ENCODE measurements at places on chromosomes 12 and 14.

GRCh38 chr12:95224202-95225170 lies 6.9 kb downstream of the VEZT start:
- DNase-seq: no peak
- H3K27ac ChIP-seq: no peak overlapping the region
- no peaks in the 10 kb centered on the region for H3K27me3 ChIP-seq
- peaks cover 4% of the 10 kb centered on the region for H3K36me3 ChIP-seq
- no peaks in the 10 kb centered on the region for H3K4me1 ChIP-seq
- no peak overlapping the region for H3K4me3 ChIP-seq

GRCh38 chr12:54388237-54389133 lies 4.0 kb upstream of the ZNF385A start:
- no peak for DNase-seq
- H3K4me1 ChIP-seq: peaks cover 68% of the 10 kb centered on the region
- no peak overlapping the region for H3K4me3 ChIP-seq
- H3K27ac ChIP-seq: no peak overlapping the region
- H3K27me3 ChIP-seq: no peaks in the 10 kb centered on the region

DNA sequence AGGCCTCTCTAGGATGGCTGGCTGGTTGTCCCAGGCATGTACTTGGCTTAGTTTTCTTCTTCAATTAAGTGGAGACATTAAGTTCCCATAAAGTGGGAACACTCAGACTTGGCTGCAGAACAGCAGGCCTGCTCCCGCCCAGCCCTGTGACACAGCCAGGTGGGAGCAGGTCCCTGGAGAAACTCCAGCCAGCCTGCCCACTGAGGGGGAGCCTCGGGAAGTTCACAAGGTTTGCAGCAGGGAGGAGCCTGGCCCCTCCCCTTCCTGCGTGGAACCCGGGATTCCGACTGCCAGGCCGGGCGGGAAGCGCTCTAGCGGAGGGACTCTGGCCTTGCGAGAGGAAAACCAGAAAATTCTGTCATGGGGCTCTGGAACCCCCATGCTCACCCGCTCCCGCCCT lies 98.3 kb upstream of the EVL start:
- no peak overlapping the region for H3K4me3 ChIP-seq
- H3K36me3 ChIP-seq: no peaks in the 10 kb centered on the region
- no peak overlapping the region for H3K27ac ChIP-seq
- peaks cover 4% of the 10 kb centered on the region for H3K4me1 ChIP-seq

DNA sequence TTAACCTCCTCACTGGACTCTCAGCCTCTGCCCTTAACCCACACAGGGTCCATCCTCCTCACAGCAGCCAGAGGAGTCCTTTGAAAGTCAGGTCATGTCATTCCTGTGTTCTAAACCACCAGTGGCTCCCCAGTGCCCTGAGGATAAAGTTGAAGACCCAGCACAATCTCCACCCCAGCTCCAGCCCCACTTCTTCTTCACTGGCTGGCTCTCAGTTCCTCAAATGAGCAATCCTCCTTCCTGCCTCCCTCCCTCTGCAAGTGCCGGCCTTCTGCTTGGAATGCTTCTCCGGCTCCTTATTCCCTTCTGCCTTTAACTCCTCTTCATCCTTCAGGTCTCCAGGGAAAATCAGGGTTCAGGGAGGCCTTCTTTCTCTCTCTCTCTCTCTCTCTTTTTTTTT lies 32.0 kb upstream of the SPPL3 start:
- H3K27ac ChIP-seq: no peak overlapping the region
- no peaks in the 10 kb centered on the region for H3K4me1 ChIP-seq
- H3K4me3 ChIP-seq: no peak overlapping the region
- no peak for DNase-seq
- H3K27me3 ChIP-seq: no peaks in the 10 kb centered on the region
- no peaks in the 10 kb centered on the region for H3K36me3 ChIP-seq

- no peak overlapping the region for H3K4me3 ChIP-seq
- peaks cover 50% of the 10 kb centered on the region for H3K36me3 ChIP-seq
- H3K27ac ChIP-seq: no peak overlapping the region
- DNase-seq: no peak
Measured at GRCh38 chr12:120169946-120170345, 24.6 kb downstream of the GCN1 start.

DNA sequence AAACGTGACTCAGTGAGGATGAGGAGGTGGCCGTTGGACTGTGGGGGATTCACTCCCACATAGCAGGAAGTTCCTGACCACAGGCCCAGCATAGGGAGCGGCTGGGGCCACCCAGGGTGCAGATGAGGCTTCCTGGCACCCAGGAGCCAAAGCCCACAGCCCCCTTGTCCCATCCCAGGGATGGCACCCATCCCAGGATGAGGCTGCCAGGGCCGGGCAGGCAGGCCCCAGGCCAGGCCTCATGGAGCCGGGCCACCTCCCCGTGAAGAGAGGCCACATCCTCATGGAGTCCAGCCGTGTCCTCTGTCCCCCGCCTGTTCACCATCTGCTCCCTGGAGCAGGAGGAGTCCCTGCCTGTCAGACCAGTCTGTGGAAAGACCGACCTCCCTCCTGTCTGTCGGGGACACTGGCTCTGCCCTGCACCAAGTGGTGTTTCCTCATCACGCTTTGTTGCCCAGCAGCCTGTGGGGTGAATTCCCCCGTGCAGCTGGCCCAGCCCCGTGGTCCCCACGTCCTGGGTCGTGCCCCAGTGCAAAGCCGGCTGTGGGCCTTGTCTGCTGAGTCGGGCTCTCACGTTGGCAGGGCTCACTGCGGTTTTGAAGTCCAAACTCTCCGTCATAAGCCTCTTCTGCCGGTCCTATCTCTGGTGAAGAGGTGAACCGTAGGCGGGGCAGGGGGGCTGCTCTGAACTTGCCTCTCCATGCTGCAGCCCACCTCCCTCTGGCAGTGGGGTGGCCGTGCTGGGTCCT lies 24.5 kb downstream of the MMP17 start:
- no peak overlapping the region for H3K4me3 ChIP-seq
- no peaks in the 10 kb centered on the region for H3K27me3 ChIP-seq
- peaks cover 3% of the 10 kb centered on the region for H3K4me1 ChIP-seq
- DNase-seq: no peak

DNA sequence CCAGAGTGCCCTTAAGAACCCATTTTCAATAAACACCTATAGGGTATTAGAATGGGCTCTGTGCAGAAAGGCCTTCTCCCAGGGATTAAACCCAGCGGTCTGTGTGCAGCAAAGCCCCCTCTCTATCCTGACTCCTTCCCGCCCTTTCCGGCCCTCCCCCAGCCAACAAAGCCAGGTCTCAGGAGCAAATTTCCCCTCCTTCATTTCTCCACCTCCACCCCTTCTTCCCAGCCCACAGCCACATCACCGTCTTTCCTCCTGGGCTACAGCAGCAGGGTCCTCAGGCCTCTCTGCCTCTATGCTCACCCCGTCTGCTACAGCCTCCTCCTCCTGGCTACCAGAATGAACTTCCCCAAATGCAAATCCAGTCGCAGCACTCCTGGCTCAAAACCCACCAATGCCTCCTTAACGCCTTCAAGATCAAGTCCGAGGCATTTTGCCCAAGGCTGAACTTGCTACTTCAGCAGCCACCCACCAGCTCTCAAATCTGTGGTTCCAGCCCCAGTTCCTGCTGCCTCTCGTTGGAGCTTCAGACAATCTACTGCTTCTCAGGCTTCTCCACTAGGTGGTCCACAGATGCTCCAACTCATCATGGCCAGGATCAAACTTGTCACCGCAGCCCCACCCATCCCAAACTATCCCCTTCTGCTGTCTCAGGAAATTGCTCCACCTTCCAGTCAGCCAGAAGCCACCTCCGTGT lies 134.8 kb downstream of the BCL11B start:
- H3K27ac ChIP-seq: no peak overlapping the region
- 0 out of 2 replicates have a peak, but pooled peaks cover 3% of the 10 kb centered on the region for H3K27me3 ChIP-seq
- H3K4me3 ChIP-seq: no peak overlapping the region
- DNase-seq: no peak

Measured in H1 (cell line).